ENCODE measurements at places on chromosomes 5 and 9.
A peak's percentile ranks its signal among the peaks of the same experiment; 100 is the strongest.

DNA sequence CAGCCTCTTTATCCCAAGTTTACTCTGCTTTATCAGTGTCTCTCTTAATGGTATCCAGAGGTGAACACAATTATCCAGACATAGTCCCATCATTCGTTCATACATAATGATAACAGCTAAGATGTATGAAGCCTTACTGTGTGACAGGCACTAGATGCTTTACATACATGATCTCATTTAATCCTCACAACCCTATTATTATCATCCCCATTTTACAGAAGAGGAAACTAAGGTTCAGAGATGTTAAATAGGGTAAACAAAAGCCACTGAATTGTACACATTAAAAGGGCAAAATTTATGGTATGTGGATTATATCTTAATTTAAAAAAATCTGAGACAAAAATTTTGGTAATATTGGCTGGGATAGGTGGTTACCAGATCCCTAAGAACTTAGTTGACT, 124.1 kb upstream of the TBC1D2 start:
- no peak for DNase-seq

DNA sequence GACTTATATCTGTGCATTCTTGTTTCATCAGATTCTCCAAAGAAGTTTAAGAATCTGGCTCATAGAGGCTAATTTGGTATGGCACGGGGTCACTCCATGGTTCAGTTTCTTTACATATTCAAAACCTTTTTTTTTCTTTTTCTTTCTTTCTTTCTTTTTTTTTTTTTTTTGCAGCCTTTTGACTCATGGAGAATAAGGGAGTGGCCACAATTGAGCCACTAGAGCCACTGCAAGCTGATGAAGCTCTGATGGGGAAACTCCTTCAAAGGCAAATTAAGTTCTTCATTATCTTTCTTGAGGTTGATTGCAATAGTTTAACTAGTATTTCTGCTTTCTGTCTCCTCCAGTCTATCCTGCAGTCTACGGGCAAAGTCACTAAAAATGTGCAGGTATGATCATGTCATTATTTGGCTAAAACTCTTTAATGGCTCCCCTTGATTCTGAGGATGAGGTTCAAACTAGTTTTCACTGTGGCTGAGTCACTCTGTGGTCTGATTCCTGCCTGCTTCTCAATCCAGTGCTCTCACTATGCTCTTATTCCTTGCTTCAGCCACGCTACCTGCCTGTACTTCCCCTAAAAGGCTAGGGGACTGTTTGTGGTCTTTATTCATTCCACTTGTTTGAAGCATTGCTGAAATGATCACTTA, 93.5 kb upstream of the RIOK2 start:
- DNase-seq, result no peak

DNA sequence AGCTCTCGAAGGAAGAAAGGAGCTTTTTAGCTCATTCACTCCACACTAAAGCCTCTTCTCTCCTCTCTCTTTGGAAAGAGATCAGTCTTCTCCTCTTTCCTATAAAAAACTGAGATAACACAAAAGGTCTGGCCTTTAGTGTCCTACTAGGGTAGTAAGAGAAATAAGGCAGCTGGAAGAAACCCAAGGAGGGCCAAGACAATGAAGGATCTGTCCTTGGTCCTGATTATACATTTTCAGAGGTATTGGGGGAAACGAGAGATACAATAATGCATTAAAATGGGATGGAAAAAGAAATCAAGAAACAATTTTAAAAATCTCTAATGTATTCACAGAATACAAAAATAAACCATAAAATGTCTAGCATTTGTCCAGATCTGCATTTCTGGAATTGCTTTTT, 184.0 kb downstream of the SLF1 start:
- DNase-seq, result peak; percentile 41

GRCh38 chr5:32504329-32504988, 59.9 kb upstream of the ZFR start:
- DNase-seq, result no peak

GRCh38 chr5:99020698-99021048, 91.9 kb upstream of the CHD1 start:
- no peak for DNase-seq

- peak; percentile 43 for DNase-seq
Observed at GRCh38 chr5:83662558-83662957, 58.1 kb downstream of the HAPLN1 start.

- no peak for DNase-seq
Observed at GRCh38 chr9:8331507-8332330, 532.1 kb upstream of the DMAC1 start.

DNA sequence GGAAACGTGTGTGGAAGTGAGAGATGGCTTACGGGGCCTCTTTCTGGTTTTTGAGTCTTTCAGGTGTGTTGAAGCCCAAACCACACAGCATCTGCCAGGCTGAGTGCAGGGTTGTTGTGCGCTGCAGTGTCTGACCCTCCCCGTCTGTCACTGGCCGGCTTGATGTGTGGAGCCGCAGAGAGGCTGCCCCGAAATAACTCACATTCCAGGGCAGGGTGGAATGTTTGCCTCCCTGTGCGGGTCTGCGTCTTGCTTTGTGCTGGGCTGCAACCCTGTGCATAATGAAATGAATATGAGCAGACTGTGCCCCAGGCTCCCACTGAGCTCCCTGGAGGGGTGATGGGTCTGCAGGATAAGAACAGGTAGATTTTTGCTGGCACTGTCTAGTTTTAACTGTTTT, 9.9 kb upstream of the PLEKHG4B start:
- DNase-seq, result no peak

Data from OCI-M1 (cell line).